ENCODE measurements at places on chromosomes 1 and 21. TPM values are rescaled to one million over a fixed set of nuclear protein-coding genes. Genes with fewer than 3 reads are reported as not detected.

LAMC2 gene
- 4.7 TPM for total RNA-seq

TOR1AIP1 gene
- 88.8 TPM for total RNA-seq

MR1 gene
- total RNA-seq, result 19.3 TPM

FOXD2 gene
- total RNA-seq, result 0.24 TPM

ORC1 gene
- 0.97 TPM for total RNA-seq

CAPN9 gene
- total RNA-seq, result not detected

SPRR2F gene
- not detected for total RNA-seq

EPHA10 gene
- total RNA-seq, result not detected

SAMD13 gene
- 0.49 TPM for total RNA-seq

KLF17 gene
- total RNA-seq, result not detected

TRMT13 gene
- 13.0 TPM for total RNA-seq
